Naive thymus-derived CD4-positive, alpha-beta T cell (primary cell): ENCODE measurements at places on chromosomes 2 and 18.

GRCh38 chr2:1771626-1772280 lies 27.4 kb upstream of the PXDN start:
- no peak overlapping the region for H3K4me3 ChIP-seq
- H3K4me1 ChIP-seq = no peaks in the 10 kb centered on the region
- DNase-seq = no peak
- H3K27ac ChIP-seq = no peak overlapping the region
- H3K36me3 ChIP-seq = no peaks in the 10 kb centered on the region
- H3K27me3 ChIP-seq = no peaks in the 10 kb centered on the region

- H3K27ac ChIP-seq = no peak overlapping the region
- H3K36me3 ChIP-seq = no peaks in the 10 kb centered on the region
- H3K4me3 ChIP-seq = no peak overlapping the region
These were observed 16.3 kb downstream of the SLC3A1 start for GRCh38 chr2:44291281-44292248.

DNA sequence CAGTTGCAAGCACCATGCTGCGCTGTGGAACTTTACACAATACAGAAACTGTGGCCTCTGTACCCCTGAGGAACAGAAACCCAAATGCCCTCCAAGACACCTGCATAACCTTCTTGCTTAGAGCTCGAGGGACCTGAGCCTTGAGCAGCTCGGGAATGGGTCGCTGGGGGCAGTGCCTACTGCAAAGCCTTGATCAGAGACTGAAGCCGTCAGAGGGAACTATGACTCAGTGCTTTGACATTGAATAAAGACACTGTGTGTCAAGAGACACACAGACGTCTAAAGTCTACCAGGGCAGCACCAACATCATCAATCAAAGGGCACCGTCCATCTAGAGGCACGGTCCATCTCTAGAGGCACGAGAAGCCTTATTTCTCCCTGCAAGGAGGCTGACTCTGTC lies 30.6 kb downstream of the GPR45 start:
- H3K27me3 ChIP-seq = no peaks in the 10 kb centered on the region
- peaks cover 11% of the 10 kb centered on the region for H3K36me3 ChIP-seq
- H3K27ac ChIP-seq = no peak overlapping the region
- no peaks in the 10 kb centered on the region for H3K4me1 ChIP-seq
- DNase-seq = no peak
- no peak overlapping the region for H3K4me3 ChIP-seq

GRCh38 chr2:157839162-157839801 lies 36.8 kb downstream of the ACVR1 start:
- H3K4me3 ChIP-seq = no peak overlapping the region
- H3K27ac ChIP-seq = no peak overlapping the region
- H3K4me1 ChIP-seq = peaks cover 17% of the 10 kb centered on the region
- no peaks in the 10 kb centered on the region for H3K36me3 ChIP-seq

DNA sequence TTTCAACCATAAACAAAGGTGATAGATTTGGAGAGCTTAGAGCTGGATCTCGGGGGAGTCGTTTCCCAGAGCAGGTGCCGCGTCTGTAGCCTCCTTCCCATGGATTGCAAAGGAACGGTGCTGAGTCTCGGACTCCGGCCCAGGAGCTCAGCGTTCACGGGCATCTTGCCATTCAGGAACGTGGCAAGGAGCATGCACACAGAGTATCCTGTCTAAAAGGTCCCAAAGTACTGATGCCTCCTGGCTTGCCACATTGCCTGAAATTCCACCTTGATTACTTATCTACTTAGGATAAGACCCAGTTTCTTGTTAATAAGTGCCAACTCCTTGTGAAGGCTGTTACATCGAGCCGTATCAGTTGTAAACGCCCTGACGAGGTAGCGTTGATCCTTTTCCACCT lies 197.8 kb upstream of the MYT1L start:
- no peak overlapping the region for H3K27ac ChIP-seq
- no peaks in the 10 kb centered on the region for H3K27me3 ChIP-seq
- no peaks in the 10 kb centered on the region for H3K4me1 ChIP-seq
- H3K4me3 ChIP-seq = no peak overlapping the region

DNA sequence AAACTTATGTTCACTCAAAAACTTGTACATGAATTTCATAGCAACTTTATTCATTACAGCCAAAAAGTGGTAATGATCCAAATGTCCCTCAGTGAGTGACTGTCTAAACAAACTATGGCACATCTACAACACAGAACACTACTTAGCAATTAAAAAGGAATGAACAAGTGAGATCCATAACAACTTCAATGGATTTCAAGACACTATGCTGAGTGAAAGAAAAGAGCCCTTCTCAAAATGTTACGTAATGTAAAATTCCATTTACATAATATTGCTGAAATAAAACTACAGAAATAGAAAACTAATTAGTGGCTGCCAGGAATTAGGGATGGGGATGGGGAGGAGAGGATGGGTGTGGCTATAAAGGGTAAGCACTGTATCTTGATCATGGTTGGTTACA lies 53.6 kb downstream of the DYM start:
- no peaks in the 10 kb centered on the region for H3K27me3 ChIP-seq
- H3K27ac ChIP-seq = no peak overlapping the region
- no peak for DNase-seq
- peaks cover 7% of the 10 kb centered on the region for H3K4me1 ChIP-seq
- no peak overlapping the region for H3K4me3 ChIP-seq

DNA sequence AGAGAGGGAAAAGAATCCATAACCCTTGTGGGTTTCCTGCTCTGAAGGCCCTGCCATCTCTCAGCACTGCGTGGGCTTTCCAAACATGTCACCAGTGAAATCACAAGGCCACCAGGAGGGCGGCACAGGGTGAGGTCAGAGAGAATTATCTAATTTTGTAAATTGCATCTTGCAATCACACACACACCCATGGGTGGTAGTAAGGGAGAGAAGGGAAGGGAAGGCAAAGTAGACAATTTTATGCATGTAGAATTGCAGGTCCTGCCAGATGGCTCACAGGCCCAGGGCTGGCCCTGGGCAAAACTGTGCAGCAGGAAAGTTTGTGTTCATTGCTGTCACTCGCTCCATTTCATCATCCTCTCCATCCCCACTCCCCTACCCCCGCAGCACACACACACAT lies 21.0 kb upstream of the ZBTB7C start:
- H3K27me3 ChIP-seq = no peaks in the 10 kb centered on the region
- H3K36me3 ChIP-seq = no peaks in the 10 kb centered on the region
- H3K27ac ChIP-seq = no peak overlapping the region
- DNase-seq = no peak

DNA sequence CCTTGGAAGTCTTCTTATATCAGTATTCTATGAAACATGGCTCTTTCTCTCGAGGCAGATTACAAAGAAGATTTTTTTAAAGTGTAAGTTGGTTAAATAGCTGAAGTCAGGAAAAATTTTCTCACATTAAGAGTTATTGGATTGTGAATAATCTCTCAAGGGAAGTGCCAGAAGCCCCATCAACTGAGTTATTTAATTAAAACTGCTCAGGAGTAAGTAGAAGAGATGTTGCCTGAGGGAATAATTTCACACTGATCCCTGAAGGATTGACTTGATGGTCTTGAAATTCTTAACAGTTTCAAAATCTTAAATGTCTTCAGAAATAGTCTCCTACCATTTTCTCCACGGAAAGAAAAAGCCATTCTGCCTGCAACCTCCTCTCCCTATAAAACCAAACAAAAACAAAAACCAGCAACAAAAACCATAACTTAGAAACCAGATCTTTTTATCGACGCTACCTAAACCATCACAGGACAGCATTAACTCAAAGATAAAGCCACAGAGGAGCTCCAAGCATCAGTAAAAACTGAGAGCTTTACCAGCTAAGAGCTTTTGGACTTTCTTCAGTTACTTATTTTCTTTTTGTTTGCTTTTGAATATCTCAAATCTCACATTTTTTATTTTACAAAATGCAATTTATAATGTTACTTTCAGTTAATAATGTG lies 12.9 kb downstream of the CD226 start:
- peaks cover 44% of the 10 kb centered on the region for H3K4me1 ChIP-seq
- H3K36me3 ChIP-seq = peaks cover 8% of the 10 kb centered on the region
- no peak for DNase-seq

DNA sequence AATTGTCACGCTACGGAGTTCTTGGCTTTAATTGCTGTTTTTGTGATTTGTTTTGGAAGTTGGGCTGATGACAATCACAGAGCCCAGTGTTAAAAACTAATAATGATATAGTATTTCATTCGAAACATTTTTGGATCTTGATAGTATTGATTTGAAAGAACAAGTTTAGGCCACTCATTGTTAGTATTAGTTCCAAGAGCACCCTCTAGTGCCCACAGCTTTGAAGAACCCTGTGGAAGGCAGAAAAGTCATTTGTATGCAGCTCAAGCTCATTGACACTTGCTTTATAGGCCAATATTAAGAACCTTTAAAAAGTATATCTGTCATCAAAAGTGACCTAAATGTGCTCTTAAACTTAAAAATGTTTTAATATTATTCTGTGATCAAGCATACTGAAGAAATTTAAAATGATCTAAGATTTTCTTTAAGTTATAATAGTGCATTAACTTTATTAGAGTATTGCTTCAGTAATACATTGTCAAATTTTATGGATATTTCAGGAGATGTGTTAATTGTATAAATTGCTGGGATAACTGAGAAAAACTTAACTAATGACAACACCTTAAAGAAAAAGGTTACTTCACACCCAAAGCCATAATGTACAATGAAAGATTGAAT lies 191.0 kb downstream of the GRB14 start:
- no peaks in the 10 kb centered on the region for H3K27me3 ChIP-seq
- H3K27ac ChIP-seq = no peak overlapping the region
- no peaks in the 10 kb centered on the region for H3K4me1 ChIP-seq
- no peaks in the 10 kb centered on the region for H3K36me3 ChIP-seq
- H3K4me3 ChIP-seq = no peak overlapping the region
- DNase-seq = no peak

DNA sequence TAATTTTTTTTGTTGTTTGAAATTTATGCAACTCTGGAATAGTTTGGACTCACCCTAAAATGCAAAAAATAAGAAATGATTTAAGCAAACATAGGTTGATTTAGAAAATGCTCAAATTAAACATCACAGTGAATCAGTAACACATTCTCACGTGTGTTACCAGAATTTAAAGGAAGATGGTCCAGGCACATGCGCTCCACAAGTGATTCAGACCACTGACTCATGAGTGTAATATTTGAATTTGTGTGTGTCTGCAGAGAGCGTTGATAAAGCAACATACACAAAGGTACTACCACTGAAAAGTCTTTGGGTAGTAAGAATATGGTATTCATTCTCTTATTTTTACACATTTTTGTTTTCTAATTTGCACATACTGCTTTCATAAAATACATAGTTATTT lies 7.9 kb downstream of the SS18 start:
- no peak overlapping the region for H3K27ac ChIP-seq
- no peak overlapping the region for H3K4me3 ChIP-seq
- DNase-seq = no peak
- H3K27me3 ChIP-seq = no peaks in the 10 kb centered on the region

DNA sequence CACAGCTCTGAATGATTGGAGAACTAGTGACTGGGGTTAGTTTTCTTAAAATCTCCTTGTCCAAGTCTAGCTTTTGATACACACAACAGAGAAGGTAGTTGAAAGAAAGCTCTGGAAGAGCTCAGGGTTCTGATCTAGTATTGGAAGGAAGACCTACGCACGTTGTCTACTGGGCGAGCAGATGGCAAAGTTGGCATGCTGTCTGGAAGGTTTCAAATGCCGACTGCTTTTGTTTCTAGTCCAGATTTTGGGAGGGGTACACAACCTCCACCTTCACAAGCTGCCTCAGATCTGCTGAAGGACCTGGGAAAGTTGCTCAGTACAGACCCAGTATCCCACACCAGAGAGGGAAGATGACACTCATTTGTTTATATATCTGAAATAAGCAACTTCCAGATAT lies 507.3 kb downstream of the RNF144A start:
- no peaks in the 10 kb centered on the region for H3K36me3 ChIP-seq
- H3K27me3 ChIP-seq = no peaks in the 10 kb centered on the region
- no peak for DNase-seq

- no peaks in the 10 kb centered on the region for H3K36me3 ChIP-seq
- H3K27me3 ChIP-seq = no peaks in the 10 kb centered on the region
- H3K27ac ChIP-seq = no peak overlapping the region
- DNase-seq = no peak
These were observed 345.5 kb downstream of the ERBB4 start for GRCh38 chr2:212193056-212193455.

GRCh38 chr2:175111200-175111657 lies 56.8 kb downstream of the ATF2 start:
- no peak overlapping the region for H3K27ac ChIP-seq
- no peak overlapping the region for H3K4me3 ChIP-seq
- peaks cover 5% of the 10 kb centered on the region for H3K36me3 ChIP-seq
- H3K27me3 ChIP-seq = no peaks in the 10 kb centered on the region
- no peaks in the 10 kb centered on the region for H3K4me1 ChIP-seq

GRCh38 chr2:8391584-8391983 lies 290.3 kb upstream of the ID2 start:
- H3K27ac ChIP-seq = no peak overlapping the region
- DNase-seq = no peak
- no peaks in the 10 kb centered on the region for H3K4me1 ChIP-seq
- H3K4me3 ChIP-seq = no peak overlapping the region

GRCh38 chr2:222637067-222637466 lies 18.8 kb downstream of the FARSB start:
- H3K4me3 ChIP-seq = no peak overlapping the region
- peaks cover 5% of the 10 kb centered on the region for H3K36me3 ChIP-seq

- H3K36me3 ChIP-seq = no peaks in the 10 kb centered on the region
- no peak overlapping the region for H3K4me3 ChIP-seq
- DNase-seq = no peak
- H3K27ac ChIP-seq = no peak overlapping the region
- no peaks in the 10 kb centered on the region for H3K4me1 ChIP-seq
These were observed 41.6 kb upstream of the ALMS1 start for GRCh38 chr2:73343992-73344391.

DNA sequence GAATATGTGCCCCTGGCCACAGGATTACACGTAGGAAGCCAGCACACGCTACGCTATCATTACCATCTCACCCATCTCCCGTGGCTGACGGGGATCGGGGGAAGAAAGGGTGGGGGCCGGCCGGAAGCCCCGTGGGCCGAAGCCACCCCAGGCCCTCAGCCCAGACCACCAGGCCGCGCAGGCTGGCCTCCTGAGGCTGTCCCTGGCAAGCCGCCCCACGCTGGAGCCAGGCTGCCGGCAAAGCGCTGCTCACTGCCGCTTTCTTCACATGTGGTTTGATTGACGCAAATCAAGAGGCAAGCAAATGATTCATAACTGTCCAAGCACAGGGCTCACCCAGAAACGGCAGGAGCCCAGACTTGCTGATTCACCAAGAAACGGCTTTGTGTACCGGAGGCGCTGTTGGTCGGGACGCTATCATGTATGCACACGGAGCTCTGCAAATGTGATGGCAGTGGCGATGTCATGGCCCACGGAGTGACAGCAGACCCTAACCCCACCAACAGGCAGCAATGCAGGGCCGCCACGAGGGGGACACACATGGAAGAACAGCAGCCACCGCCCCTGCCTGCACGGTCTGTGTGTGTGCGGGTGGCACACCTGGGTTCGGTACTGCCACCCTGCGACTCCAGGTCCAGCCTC lies 125.7 kb downstream of the HDAC4 start:
- H3K27me3 ChIP-seq = no peaks in the 10 kb centered on the region
- no peaks in the 10 kb centered on the region for H3K36me3 ChIP-seq
- H3K4me3 ChIP-seq = peak overlapping the region; percentile 35

GRCh38 chr2:98028931-98029717 lies 33.4 kb upstream of the TMEM131 start:
- no peak overlapping the region for H3K4me3 ChIP-seq
- peaks cover 10% of the 10 kb centered on the region for H3K4me1 ChIP-seq
- H3K36me3 ChIP-seq = no peaks in the 10 kb centered on the region
- no peak for DNase-seq
- no peak overlapping the region for H3K27ac ChIP-seq
